Hematopoietic multipotent progenitor cell treated with erythropoietin and hydrocortisone succinate and interleukin-3 and kit ligand, for 15 days (in vitro differentiated cells): ENCODE measurements at places on chromosomes 16 and 17.

- DNase-seq = no peak
Measured at GRCh38 chr17:31823014-31823413, 36.0 kb downstream of the COPRS start.

DNA sequence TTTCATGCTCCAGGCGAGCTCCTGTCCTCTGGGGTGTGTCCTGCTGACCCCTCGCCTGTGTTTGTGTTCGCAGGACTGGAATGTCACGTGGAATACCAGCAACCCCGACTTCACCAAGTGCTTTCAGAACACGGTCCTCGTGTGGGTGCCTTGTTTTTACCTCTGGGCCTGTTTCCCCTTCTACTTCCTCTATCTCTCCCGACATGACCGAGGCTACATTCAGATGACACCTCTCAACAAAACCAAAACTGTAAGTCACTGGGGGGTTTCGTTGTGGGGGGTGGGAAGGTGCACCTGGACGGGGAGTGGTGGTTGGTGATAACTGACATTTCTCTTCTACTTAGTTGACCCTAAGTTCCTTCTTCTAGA, 58.3 kb downstream of the ABCC1 start:
- no peak for DNase-seq

DNA sequence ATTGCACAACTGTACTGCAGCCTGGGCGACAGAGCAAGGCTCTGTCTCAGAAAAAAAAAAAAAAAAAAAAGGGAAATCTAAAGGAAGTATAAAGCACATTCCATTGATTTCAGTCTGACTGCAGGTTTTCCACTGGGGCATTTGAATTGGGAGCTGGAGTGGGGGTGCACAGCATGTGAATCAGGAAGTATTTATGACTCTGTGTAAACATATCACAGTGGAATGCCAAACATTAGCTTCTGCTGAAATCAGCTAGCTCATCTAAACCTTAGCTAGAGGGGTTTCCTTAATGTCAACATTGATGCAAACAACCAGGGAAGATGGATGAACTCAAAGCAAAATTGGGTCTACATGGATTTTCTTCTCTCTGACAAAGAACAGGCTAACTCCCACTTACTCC, 641.0 kb upstream of the EEF2KMT start:
- no peak for DNase-seq

DNA sequence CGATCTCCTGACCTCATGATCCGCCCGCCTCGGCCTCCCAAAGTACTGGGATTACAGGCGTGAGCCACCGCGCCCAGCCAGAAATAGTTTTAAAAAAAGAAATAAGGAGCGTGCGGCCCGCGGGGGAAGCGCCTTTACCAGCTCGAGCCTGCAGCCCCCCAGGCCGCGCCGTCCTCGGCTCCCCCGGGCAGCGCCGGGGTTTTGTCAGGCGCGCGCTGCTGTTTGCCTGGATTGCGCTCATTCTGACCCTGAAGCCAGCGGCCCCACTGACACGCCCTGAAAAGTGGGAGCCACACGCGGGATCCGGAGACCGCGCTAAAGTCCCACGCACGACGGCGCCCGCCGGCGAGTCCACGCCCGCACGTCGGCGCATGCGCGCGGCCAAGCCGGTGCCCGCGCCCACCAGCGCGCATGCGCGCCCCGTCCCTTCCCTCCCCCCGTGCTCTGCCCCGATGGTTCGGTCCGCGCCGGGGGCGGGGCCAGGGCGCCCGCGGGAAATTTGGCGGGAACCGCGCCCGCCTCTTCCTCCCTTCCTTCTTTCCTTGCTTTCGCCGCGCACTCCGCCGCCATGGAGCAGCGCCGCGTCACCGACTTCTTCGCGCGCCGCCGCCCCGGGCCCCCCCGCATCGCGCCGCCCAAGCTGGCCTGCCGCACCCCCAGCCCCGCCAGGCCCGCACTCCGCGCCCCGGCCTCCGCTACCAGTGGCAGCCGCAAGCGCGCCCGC, at the start of gene CDT1:
Gene CDT1, plus strand, starts transcription at position 526 of the 724 bp plus-strand sequence. Its CDS starts 43 bp downstream, at position 569.
- DNase-seq = peak; percentile 87

- DNase-seq = no peak
Measured at GRCh38 chr16:73154063-73154870, 106.3 kb upstream of the ZFHX3 start.

- no peak for DNase-seq
Measured at GRCh38 chr16:16868727-16869126, 489.8 kb downstream of the NPIPA7 start.

DNA sequence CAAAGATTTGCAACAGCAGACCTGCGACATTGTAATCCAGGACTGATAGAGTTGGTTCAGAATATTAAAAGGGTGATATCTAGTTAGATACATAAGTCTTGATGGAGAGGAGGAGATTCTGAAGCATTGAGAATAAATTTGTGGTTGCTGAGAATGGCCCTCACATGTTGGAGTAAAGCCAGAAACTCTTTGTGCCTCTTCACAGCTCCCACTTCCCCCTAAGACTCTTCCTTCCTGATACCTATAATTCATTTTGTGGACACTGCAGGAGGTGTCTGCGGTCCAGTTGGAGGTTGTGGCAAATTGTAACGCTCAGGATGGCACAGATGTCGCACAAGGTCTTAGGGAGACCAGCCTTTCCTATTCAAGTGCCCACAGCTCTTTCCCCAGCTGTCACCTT, 17.5 kb downstream of the WWOX start:
- no peak for DNase-seq

DNA sequence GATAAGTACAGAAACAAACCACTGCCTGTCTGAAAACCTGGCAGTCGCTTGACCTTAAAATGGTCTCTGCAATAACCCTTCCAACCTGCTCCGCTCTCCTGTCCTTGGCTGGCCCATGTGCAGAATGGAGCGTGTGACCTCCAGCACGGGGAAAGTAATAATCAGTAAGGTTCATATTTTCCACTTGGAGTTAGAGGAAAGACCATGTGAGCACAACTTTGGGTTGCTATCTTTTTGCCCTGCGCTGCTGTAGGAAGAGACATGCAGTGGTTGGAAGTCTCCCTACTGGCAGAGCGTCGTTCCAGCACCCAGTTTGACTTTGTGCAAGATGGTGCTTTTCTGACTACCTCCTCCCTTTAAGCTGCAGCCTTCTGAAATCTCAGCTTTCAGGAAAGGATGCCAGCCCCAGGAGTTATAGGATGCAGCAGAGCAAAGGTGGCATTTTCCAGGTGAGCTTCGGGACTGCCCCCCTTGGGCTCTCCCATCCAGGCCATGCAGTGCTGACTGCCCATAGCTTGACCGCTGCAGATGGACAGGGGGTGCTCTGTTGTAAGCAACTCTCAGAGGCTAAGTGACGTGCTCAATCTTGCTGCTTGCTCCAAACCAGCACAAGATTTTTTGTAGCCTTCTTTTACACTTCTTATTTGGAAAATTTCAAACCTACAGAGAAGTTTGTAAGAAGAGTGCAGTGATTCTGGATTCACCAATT, 110.7 kb upstream of the NOL11 start:
- DNase-seq = no peak

DNA sequence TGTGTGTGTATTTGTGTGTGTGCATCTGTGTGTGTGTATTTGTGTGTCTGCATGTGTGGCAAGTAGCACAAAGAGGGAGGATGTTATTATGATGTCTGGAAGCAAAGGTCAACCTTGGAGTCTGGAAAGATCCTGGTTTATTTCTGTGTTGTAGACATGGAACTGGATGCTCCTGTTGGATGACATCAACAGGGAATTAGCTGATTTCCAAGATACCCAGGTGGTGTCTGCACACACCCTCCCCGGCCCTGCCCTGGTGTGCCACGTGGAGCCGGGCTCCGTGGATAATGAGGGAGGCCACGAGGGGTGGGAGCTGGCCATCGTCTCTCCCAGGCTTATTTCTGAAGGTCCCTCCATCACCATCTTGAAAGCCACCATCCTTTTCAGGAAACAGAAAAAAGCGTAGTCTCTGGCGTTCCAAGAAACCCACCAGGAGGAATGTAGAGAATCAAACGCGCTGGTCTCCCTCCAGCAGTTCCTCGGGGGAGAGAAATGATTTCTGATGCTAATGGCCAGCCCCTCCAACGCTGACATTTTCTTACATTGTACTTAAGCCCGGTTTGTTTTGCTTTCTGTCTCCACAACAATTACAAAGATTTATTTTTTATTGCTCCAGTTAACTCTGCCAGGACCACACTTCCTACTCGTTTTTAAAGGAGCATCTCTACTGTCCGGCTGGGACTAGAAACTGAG, 93.3 kb downstream of the FOXL1 start:
- no peak for DNase-seq

GRCh38 chr17:7215652-7216180, 3.9 kb downstream of the DLG4 start:
- DNase-seq = no peak

DNA sequence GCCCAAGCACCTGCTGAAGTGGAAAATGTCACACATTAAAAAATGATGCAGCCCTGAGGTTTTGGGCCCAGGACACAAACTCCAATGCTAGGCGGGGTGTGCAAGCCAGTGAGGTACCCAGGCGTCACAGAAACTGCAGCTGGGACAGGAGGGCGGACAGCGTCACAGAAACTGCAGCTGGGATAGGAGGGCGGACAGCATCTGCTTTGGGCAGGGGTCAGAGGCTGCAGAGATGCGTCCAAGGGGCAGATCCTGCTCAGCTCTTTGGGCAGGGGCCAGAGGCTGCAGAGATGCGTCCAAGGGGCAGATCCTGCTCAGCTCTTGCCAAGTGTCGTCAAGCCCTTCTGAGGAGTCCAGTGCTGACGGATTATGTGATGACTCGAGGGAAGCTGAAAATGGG, 43.9 kb upstream of the RCVRN start:
- no peak for DNase-seq

DNA sequence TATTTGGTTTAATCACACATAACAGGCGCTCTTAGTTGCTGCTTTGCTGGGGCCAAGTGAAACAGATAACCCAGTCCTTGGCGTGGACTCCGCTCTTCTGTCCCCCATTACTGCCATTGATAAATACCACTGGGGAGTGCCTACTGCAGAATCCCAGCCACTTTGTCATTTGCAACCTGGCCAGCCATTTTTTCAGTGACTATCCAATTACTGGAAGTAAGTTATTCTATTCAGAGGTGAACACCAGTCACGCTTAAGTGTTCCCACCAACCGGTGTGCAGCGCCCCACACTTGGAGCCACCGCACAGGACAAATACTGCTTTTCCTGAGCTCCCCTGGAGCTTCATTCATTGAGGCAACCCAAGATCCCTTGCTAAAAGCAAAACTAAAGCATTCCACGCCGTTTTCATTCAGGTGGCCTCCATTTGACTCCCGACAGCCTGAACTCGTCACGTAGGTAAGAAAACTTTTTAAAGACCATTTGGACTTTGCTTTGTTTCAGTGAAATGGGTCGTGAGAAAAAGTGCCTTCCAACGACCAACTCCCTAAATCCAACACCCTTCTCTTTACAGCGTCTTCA, 1.8 kb downstream of the USP7 start:
- peak; percentile 83 for DNase-seq

- no peak for DNase-seq
Measured at GRCh38 chr17:75499313-75500022, 15.9 kb downstream of the CASKIN2 start.

GRCh38 chr17:58965221-58965620, 141.5 kb downstream of the TRIM37 start:
- DNase-seq = no peak

DNA sequence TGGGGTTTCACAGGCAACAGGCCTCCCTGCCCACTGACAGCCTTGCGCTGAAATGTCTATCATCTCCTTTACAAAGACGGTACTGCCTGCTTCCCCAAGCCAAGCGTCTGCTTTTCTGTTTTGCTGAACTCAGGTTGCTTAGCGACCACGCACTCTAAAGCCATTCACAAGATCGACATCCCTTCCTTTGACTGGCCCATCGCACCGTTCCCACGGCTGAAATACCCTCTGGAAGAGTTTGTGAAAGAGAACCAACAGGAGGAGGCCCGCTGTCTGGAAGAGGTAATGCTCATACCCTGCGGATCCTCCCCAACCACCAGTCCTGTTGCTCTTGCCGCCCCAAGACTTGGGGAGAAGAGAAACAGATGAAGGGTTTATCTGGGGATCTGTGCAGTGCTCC, 28.7 kb downstream of the TMEM186 start:
- DNase-seq = no peak

- peak; percentile 52 for DNase-seq
Measured at GRCh38 chr17:6843241-6843880, 11.8 kb upstream of the TEKT1 start.

DNA sequence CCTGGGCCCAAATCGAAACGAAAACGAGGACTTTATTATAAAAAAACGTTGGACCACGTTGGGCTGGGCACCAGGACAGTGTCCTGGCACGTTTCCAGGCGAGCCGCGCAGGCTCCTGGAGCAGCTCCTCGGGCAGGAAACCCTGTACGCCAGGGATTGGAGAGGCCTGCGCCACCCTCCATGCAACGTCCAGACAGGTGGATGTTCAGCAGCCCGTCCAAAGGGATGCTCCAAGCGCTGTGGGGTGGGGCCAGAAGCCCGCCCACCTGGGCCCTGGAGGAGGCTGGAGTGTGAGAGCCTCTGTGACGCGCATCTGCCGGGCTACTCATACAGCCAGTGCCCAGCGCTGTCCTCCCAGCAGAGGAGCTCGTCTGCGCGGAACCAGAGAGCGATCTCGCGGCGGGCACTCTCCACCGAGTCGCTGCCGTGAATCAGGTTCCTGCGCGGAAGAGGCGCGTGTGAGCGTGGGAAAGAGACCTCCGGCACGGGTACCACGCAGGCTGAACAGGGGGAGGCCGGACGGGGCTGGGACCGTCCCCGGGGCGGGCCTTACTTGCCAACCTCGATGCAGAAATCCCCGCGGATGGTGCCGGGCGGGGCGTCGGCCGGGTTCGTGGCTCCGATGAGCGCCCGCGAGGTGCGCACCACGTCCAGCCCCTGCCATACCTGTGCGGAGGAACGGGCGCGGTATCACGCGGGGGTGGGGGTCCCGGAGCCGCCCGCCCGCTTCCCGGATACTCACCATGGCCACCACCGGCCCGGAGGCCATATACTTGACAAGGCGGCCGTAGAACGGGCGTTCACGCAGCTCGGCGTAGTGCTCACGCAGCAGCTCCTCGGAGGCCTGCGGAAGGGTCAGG, 785 bp downstream of the NME3 start:
- DNase-seq = peak; percentile 4

GRCh38 chr16:48113471-48113870, 42.3 kb downstream of the ABCC12 start:
- DNase-seq = no peak

DNA sequence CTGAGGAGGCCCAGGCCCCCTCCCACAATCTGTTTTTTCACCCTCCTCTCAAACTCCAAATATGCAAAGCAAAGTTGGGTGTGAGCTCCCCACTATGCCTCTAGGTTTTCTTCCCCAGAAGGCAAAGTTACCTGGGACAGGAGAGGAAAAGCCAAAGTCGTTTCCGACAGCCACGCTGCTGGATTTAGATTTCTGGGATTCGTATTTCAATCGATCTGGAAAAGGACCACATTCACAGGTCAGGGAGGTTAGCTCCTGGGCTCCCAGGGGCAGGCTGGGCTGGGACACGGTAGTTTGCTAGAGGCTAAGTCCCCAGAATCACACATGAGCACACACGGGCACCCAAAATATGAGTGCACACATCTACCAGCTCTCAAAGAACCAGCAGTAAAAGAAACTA, 21.3 kb upstream of the MRPS23 start:
- DNase-seq = no peak

- DNase-seq = no peak
Measured at GRCh38 chr16:11759163-11759834, 16.6 kb upstream of the TXNDC11 start.

- DNase-seq = no peak
Measured at GRCh38 chr17:31622500-31622899, 231.0 kb downstream of the RAB11FIP4 start.

- DNase-seq = no peak
Measured at GRCh38 chr17:27907976-27908558, 14.9 kb upstream of the LYRM9 start.
